ENCODE measurements at places on chromosomes 12 and 14.

DNA sequence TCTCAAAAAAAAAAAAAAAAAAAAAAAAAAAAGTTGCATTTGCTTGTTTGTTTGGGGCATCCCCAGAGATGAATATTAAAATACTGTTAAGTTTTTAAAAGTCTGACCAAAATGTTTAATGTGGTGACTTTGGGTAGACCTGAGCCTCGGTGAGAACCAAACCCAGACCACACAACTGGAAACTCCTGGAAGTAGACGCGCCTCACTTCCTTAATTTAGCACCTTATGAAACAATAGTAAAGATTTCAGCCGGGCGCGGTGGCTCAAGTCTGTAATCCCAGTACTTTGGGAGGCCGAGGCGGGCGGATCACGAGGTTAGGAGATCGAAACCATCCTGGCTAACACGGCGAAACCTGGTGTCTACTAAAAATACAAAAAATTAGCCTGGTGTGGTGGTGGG, 9.3 kb downstream of the NFKBIA start:
- no peak for DNase-seq

GRCh38 chr12:78977304-78977867, 112.8 kb downstream of the SYT1 start:
- no peak for DNase-seq

- DNase-seq, result no peak
Observed at GRCh38 chr14:40616579-40616978, 990.1 kb upstream of the LRFN5 start.

GRCh38 chr14:22794551-22794951, 20.7 kb downstream of the SLC7A7 start:
- DNase-seq, result no peak

GRCh38 chr12:57688931-57689330, 5.0 kb upstream of the OS9 start:
- no peak for DNase-seq

GRCh38 chr14:105217774-105218173, 30.6 kb upstream of the BTBD6 start:
- DNase-seq, result no peak

- no peak for DNase-seq
Observed at GRCh38 chr14:32366986-32367385, 37.9 kb downstream of the AKAP6 start.

GRCh38 chr14:72444701-72445100, 449.2 kb downstream of the DPF3 start:
- no peak for DNase-seq

DNA sequence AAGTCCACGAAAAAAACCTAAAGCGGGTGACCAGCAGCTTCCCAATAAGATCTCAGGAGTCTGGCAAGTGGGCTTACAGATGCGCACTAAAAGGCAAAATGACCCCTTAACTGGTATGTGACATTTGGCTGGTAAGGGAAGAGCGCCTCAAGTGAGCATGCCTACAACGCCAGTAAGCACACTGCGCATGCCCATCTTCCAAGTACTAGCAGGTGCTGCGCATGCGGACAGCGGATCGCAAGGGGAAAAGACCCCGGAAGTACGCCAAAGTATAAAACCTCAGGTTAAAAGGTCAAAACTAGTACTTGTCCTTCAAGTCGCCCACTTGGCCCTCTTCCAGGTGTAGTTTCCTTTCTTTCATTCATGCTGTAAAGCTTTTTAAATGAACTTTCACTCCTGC, 518.5 kb upstream of the MDGA2 start:
- no peak for DNase-seq

- DNase-seq, result no peak
Observed at GRCh38 chr14:55758796-55759195, 178.8 kb downstream of the KTN1 start.
